Fibroblast of mammary gland (primary cell): ENCODE measurements at places on chromosomes 16 and 17.

GRCh38 chr16:17590711-17591654 is 120.2 kb upstream of the XYLT1 start:
- DNase-seq, result peak; percentile 19

DNA sequence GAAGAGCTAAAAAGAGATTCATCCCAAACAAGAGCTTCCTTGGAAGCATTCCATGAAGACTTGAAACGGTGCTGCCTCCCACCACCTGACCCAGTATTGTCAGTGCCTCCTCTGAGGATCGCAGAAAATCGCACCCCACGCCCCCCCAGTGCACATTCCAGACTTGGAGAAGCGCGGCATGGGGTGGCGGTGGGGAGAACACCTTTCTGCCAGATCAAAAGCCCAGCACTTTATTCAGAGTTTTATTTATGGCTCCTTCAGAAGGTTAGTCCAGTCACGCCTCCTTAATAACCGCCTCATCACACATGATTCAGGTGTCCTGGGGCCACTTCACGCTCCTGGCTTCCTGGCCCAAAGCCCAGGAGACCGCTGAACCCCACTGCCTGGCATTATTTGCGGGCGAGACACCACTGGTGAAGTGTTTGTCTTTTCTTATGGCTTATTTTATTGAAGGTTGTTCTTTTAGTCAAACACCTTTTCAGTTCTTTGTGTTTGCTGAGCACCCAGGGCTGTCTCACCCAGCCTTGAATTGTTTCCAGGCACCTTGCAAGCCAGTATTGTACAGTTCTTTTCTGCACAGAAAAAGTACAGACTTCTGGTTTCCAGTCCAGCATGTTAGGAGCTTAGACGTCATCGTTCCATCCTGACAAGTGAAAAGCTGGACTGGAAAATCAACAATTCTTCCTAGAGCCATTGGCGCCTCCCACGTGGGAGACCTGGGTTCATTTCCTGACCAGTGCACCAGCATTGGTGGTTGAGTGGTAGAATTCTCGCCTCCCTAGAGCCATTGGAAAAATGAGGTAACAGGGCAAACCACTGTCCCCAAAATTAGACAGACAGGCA is 79.6 kb upstream of the CACNG5 start:
- DNase-seq, result no peak

GRCh38 chr17:67759355-67760171 is 41.8 kb downstream of the NOL11 start:
- peak; percentile 18 for DNase-seq

DNA sequence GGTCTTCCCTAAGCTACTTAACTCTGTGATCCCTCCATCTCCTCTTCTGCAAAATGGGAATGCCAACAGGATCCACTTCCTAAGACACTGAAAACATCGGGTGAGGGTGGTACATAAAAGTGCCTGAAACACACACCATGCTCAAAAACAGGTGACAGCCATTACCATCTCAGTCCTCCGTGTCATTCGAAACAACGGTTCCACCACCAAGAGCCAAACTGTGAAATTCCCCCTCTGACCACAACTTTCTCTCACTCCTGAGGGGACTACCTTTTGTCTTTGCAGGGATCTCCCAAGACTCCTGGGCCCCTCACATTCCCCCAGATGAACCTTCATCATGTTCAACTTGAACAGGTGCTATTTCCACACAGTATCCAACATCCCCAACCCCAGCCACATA is 37.0 kb downstream of the NUBP1 start:
- no peak for DNase-seq

- DNase-seq, result peak; percentile 27
These were observed 11.2 kb downstream of the ENPP7 start for GRCh38 chr17:79741751-79742588.

DNA sequence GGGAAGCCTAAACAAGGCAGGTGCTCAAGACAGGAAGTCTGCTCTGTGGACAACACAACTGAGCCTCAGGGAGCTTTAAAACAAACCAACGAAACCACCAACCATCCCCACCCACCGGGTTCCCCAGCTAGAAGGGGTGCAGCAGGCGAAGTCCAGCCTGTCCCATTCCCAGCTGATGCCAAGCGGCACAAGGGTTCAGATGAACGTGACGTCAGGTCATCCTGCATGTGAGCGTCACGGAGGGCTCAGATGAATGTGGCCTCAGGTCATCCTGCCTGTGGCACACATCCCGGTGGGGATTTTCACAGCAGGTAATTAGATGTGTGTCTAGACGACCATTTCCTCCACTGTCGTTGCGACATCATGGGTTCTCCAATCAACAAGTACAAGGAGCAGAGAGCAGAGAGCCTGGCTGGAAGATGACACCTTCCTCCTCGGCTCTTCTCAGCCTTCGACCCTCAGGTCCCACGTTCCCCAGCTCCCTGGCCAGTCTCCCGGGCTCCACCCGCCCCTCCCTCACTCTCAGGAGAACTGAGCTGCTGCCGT is 246.5 kb downstream of the FOXL1 start:
- DNase-seq, result peak; percentile 23

- no peak for DNase-seq
These were observed 9.0 kb upstream of the CLEC18A start for GRCh38 chr16:69942099-69942491.

GRCh38 chr17:14579716-14580115 is 278.8 kb downstream of the HS3ST3B1 start:
- peak; percentile 10 for DNase-seq

DNA sequence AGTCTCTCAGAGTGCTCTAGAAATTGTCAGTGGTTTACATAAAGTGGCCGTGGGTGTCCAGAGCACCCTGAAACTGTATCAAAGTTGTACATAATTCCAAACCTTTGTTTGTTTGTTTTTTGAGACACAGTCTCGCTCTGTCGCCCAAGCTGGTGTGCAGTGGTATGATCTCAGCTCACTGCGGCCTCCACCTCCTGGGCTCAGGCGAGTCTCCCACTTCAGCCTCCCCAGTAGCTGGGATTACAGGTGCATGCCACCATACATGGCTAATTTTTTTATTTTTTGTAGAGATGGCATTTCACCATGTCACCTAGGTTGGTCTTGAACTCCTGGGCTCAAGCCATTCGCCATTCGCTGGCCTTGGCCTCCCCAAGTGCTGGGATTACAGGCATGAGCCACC is 24.3 kb upstream of the ADGRG1 start:
- DNase-seq, result no peak

GRCh38 chr16:66802159-66802558 is 775 bp upstream of the TERB1 start:
- DNase-seq, result no peak

GRCh38 chr16:10812312-10813098 is 6.1 kb downstream of the TVP23A start:
- no peak for DNase-seq

DNA sequence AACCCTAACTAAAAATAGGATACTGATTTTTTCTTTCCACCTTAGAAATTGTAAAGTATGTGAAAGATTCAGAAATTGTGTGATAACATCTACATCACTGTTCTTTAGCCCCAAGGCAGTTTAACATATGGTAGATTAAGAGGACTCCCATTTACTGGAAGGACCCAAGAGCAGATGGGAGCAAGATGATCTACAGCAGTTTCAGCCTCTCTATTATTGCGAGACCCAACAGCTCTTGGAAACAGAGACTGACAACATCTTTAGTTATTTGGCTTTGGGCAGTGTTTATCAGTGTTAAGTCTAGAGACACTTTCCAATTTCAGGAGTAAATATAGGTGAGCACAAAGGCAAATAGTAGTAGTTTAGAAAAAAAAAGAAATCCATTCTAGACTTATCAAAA is 124.9 kb upstream of the CORO6 start:
- DNase-seq, result no peak

DNA sequence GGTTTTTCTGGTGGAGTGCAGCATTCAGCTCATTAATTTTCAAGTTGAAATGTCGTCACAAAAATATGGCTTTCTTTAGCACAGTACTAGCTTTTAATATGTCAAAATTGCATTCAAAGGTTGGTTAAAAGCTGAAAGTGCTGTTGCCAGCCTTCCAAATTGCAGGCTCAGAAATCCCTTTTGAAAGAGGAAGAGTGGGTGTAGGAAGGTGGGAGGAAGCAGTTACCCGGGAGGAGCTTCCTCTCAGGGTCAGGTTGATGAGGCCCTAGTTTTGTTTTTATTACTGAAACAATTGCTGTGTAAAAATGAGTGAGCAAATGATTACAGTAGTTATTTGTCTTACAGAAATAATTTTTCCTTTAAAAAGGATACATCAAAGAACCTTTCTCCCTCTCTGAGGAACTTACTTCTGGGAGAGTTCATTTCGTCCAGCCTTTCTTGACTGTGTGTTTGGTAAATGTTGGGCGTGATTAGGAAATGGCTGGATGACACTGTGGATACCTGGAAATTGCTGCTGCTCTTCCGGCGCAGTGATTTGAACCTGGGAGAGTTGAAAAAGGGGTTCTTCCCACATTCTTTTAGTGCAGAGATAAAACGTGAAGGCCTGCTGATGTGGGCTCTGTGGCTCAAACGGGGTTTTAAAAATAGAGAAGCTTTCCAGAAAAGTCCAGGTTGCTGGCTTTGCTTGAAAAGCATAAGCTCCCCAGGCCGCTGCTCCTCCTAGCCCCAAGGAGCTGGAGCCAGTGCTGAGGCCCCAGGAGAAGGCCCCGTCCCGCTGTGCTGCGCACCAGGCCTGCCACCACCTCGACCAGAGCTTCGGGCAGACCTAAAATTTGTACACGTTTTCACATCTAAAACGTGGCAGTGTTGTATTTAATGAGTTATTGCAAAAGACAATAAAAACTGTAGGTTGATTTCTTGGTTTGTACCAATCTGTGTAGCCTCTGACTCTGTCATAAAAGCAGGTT is 41.7 kb downstream of the SEC14L1 start:
- DNase-seq, result no peak

- no peak for DNase-seq
These were observed 24.8 kb upstream of the MPRIP start for GRCh38 chr17:17017343-17018014.

DNA sequence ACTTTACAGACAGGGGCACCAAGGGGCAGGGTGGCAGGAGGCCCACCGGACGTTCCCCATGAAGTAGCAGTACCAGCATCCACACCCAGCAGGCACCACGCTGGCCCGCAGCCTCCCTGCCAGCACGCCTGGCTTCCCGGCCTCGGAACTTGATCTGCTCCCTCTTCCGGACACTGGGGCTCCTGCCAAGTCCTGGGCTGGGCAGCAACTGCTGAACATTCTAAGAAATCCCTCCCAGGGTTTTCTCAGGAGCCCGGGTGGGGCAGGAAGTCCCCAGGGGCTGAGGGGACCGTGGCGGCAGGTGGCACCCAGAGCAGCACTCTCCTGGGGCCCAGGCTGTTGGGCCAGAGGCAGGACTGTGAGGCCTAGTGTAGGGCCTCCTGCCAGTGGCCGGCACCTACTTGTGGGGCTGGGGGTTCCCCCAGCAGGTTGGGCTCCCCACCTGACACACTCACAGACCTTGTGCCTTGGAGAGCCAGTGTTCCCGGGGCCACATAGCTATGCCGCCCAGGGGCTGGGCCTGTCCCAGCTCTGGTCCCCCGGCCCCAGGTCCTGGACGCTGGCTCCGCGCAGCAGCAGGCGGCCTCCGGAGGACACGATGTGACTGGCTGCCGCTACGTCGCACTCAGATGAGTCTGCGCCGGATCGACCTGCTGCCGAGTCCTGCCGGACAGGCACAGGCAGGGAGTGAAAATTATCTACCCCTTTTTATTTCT is 86.2 kb upstream of the CBX4 start:
- no peak for DNase-seq

DNA sequence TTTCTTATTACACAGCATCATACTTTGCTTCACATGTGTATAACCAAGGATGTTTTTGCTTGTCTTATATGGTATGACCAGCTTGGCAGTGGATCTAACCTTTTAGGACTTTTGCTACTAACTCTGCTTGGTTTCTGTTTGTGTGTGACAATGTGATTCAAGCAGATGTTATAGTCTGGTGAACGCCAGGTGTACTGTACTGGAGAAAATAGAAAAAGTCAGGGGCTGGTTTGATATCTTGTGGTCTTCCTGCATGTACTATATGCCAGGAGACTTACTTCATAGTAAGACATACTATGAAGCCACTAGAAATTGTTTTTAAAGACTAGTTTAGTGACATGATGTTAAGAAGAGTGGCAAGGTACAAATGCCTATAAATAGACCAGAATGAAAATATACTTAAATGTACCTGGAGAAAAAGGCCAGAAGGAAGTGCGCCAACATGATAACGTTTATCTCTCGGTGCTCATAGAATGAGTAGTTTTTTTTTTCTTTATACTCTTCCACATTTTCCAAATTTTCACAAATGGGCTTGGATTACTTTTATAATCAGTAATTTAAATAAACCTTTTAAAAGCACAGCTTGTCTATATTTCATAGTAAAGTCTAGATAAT is 112.3 kb downstream of the PRKCA start:
- DNase-seq, result no peak

DNA sequence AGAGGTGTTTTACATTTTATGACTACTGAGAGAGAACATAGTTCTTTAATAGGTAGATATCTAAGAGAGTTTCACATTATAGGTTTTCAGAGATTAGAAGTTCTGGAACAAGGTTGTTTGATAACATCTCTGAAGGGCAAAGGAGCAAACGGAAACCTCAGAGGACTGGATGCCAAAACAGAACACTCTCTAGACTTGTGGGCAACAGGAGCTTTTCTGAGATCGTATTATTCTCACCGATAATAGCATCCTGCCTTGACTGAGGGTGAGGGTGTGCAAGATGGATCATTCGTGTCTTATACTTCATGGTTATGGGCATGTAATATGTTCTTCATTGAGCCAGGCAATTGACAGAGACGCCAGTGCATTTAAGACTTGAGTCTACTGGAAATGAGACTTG is 234.8 kb downstream of the IRX3 start:
- DNase-seq, result no peak

GRCh38 chr17:28553000-28553505 is 629 bp upstream of the UNC119 start:
- DNase-seq, result no peak

DNA sequence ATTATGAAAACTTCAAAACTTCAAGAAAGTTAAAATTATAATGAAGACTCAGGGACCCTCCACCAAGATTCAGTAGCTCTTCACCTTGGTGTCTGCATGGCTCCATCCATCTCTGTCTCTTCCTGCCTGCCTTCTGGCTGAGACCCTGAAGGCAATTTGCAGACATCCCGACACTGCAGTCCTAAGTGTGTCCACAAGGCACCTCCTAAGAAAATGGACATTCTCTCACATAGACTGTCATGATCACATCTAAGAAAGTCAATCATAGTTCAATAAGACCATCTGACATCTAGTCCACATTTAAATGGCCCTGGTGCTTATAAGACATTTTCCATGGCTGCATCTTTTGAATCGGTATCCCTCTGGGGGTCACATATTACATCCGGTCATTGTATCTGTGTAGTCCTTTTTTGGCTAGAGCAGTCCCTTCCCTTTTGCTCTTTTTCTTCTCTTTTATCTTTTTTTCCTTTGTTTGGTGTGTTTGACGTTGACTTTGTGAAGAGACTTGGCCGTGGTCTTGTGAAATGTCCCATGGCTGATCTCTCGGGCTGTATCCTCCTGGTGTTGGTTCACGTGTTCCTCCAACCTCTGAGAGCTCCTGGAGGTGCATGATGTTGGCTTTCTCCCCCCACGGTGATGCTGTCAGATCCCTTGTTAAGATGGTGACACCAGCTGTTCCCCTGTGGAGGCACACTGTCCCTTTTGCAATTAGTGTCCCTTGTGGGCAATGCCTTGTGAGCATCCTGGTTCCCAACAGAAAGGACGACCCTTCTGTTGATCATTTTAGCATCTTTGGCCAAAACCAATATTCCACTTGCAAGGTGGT is 5.0 kb upstream of the TNFRSF13B start:
- DNase-seq, result no peak

- no peak for DNase-seq
These were observed 23.7 kb downstream of the OR1D5 start for GRCh38 chr17:3039736-3040135.
